ENCODE measurements at places on chromosomes 7 and 10.

DNA sequence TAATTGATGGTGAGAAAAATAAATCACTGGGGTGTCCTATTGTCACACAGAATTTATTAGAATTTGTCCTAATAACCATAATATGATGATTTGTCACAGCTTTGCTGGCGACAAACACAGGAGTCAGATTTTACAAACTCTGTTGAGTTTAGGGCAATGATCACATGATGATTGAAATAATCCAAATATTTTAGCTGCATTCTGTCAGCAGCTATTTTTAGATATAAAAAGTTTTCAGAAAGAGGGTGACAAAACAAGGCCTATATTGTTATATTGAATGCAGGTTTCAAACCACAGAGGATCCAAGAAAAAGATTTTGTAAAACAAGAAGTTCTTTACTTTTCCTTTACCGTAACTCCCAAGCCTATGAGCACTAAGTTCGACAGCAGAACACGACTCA is 178.8 kb downstream of the ADAM12 start:
- no peak for DNase-seq

DNA sequence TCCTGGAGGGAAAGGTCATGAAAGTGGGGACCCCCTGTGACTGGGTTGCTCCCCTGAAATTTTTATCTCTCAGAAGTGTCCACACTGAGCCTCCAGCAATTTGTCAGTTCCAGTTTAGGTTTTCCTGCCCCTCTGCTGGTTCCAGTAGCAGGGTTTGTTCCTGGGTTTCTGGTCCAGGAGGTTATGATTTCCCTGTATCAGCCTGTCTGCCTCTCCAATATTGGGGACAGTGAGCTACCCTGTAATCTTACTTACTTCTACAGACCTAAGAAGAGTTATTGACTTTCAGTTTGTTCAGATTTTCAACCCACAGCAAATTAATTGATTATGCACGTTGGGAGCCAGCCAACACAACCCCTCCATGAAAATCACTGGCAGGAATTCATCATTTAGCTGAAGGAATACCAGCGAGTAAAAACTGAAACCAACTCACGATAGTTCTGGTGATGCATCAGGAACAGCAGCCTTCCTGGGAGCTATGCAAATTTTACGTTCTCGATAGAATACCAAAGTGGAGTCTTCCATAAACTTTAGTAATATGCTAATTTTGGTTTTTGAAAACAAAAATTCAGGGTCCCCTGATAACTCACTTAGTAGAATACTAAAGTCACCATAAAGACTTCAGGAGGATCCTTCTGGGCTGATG is 31.3 kb upstream of the IL15RA start:
- no peak for DNase-seq

GRCh38 chr10:14653271-14654161 is 121.2 kb downstream of the FAM107B start:
- DNase-seq: no peak

GRCh38 chr10:55820071-55820470 is 541.0 kb downstream of the ZWINT start:
- no peak for DNase-seq

- DNase-seq: no peak
Measured at GRCh38 chr7:123367484-123368122, 166.8 kb downstream of the IQUB start.

DNA sequence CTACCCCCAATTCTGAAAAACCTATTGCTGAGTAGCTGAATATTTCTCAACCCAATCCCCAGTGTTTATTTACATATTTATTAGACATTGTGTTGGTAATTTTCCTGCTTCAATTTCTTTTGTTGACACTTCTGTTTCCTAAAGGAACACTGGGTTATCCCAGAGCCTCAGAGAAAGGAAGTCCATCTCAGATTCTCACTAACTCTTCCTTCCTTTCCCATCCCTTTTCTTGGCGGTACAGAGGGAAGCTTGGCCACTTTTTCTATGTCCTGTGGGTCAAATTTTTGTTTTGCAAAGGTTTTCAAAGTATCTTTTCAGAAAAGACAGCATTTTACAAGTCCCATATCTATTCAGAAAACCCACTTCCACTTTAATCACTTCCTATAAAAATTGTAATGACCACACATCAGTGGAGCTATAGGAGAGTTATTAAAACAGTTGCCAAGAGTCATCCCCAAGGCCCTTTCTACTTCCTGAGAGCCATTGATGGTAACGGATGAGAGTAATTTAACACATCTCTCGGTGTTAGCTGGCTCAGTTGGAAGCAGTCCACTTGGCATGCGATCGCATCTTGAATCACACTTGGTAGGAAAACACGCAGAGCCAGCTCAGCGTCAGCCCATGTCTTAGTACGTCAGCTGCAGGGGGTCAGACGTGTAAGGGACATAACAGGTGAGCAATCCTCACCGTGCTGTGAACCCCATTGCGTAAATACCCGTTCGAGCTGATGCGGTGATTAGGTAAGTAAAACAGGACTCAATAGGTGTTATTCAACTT is 231.1 kb upstream of the ADARB2 start:
- no peak for DNase-seq

DNA sequence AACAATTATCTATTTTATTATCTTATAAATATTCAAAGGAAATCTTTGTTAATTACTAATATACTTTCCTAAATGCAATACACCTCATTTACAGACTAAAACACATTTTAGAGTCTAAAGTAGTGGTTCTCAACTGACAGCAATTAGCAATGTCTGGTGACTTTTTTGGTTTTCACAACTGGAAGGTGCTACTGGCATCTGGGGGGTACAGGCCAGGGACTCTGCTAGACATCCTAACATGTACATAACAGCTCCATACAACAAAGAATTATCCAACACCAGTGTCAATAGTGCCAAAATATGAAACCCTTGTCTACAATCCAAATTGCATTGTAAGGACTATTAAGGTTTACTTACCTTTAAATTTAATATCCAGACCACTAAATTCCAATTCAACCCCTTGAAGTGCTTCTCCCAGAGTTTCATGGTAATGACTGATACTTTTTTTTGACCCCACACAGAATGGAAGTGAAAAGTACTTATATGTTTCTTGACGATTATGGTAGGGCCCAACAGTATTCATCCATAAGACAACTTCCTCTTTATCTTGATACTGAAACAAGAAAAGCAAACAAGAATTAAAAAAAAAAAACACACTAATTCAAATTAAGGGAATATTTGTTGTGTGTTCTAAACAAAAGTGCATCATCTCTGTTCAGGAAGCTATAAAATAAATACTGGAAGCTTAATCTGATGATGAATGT is 10.4 kb downstream of the TM9SF3 start:
- DNase-seq: no peak

- no peak for DNase-seq
Measured at GRCh38 chr10:73922007-73922863, 11.3 kb downstream of the PLAU start.

DNA sequence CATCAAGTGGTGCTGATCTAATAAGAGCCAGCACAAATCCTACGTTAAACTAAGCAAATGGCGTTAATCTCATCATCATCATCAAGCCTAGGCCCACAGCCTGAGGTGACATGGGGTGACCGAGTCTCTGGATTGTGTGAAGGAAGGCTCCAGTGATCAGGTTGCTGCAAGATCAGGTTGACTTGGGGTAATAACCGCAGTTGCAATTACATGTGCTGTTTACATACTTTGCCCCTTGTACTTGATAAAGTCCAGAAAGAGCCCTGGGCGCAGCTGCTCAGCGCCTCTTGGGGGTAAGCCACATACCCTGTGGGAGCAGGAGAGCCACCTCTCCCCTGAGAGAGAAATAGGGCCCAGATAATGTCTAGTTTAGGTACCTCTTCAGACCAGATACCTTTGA is 228.1 kb downstream of the WDR11 start:
- DNase-seq: no peak

DNA sequence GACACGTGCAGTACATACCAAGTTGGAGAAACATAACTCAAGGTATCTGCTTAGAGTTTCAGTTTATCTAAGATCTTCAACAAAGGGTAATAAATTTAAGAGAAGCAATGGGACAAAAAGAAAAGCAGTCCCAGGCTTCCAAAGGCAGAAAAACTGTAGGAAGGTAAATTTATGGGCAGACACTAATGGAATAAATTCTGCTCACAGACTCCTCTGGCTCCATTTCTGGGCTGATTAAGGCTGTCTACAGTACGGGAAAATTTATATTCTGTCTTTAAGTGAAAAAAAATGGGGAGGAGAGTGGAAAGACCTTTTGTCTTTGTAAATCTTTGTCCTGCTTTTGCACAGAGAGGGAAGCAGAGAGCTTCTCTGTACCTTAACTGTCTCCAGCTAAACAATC is 587.5 kb upstream of the IGFBP3 start:
- no peak for DNase-seq

DNA sequence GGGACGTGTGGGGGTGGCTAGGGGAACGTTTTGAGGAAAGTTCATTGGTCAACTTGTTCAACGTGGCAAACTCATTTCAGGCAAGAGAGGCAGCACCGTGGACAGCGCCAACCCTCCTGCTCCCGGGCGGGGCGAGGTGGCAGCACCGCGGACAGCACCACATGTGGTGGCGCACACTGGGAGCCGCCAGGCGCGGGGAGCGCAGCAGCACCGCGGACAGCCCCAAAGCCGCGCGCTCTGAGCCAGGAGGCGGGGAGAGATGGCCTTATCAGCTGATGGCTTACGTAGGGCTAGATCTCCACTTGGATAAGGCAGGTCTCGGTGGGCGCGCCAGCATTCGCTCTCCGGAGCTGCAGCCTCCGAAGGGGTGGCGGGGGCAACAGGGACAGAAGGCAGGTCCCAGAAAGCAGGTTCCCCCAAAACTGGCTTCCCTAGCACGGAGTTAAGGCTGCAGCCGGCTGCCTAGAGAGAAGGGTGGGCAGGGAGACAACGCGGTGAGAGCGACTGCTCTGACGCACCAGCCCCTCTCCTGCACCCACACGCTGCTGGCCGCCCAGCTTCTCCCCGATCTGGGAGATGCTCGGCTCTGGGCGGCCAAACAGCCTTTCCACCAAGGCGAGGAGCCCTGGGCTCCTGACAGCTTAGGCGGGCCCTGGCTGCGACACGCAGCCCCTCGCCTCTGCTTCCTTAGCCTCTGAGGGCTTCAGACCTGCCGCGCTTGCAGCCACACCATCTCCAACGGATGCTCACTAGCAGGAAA is at the start of gene HTR5A:
TSS of gene HTR5A (plus strand) at position 333 of the 760 bp plus-strand sequence. CDS start 576 bp downstream, outside the sequence.
- DNase-seq: peak; percentile 65

DNA sequence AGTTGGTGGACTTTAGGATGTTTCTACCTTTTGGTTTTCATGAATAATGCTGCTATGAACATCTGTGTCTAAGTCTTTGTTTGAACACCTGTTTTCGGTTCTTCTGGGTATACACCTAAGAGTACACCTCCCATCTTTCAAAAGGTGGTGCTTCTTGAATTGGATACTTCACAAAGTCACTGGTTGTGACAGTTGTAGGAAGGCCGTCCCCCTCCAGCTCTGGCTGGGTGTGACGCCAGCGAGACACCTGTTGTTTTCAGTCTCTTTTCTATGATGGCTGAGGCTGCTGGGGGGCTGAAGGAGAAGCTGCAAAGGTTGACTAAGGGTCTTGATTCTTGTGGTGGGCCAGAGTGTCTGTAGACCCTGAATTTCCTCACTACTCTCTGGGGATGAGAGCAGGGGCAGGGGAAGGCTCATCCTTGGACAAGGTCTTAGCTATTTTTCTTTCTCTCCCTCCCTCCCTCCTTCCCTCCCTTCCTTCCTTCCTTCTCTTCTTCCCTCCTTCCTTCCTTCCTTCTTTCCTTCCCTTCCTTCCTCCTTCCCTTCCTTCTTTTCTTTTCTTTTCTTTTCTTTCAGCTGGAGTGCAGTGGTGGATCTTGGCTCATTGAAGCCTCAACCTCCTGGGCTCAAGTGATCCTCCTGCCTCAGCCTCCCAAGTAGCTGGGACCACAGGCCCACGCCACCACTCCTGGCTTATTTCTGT is 5.6 kb downstream of the NEURL1 start:
- no peak for DNase-seq

GRCh38 chr10:121618906-121619305 is 20.7 kb upstream of the FGFR2 start:
- DNase-seq: no peak

- no peak for DNase-seq
Measured at GRCh38 chr7:77812290-77812685, 13.7 kb downstream of the PHTF2 start.

- DNase-seq: no peak
Measured at GRCh38 chr7:19914866-19915265, 141.4 kb upstream of the TMEM196 start.

DNA sequence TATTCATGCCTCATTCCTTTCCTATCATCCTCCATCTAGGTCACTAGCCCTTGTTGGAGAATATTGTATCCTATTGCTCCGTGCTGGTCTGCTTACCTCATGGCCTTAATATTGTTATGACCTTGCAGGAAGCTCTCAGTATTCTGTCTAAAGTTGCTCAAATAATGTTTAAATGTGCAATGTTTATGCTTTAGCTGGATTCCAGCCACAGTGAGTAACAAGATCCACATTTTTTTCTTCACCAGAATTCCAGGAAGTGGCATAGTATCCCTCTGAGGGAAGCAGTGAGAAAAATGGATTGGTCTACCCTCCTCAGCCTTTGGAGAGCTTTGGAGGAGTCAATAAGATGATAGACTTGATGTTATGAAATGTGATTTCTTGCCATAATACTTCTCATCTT is 402.6 kb downstream of the NRG3 start:
- no peak for DNase-seq

DNA sequence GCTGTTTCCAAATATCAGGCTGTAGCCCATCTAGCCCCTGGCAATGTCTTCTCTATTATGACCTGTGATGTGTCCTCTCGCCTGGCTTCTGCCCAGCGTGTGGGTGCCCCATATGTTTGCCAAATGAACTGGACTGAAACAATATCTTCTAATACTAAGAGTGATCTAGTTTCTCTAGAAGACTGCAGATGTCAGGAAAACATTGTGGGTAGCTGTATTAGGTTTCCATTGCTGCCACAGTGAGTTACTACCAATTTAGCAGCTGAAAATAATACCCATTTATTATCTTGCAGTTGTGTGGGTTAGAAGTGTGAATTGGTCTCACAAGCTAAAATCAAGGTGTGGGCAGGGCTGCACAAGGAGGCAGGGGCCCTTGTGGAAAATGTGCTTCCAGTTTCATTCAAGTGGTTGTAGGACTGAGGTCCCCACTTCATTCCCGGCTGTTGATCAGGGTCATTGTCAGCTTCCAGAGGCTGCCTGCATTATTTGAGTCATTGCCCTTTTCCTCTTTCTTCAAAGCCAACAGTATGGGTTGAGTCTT is 202.8 kb upstream of the BMPER start:
- no peak for DNase-seq

GRCh38 chr10:118940386-118940785 is 89.1 kb upstream of the NANOS1 start:
- DNase-seq: no peak

DNA sequence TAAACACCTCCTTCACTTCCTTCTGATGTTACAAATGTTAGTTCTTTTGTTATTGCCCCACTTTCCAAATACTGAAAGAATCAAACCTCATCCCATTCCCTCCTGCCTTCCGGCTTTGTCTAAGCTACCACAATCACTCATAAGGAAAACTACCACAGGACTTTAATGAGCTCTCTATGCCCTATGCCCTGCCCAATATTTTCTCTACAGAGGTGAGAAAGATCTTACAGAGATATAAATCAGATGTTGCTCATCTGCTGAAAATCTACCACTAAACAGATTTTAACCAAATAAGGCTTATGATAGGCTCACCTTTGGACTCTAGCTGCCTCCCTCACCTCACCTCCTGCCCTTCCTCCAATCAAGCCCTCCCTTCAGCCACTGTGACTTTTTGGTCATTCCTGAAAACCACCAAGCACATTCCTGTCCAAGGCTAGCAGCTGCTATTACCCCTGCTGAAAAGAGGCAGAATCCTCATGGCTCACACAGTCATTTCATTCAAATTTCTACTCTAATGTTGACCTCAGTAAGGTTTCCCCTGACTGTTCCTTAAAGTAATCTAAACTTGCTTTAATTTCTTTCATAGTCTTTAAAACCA is 7.7 kb downstream of the ZNF33B start:
- DNase-seq: no peak
